CD4-positive, alpha-beta T cell treated with Interleukin-17A for 1 hour (primary cell): ENCODE measurements at places on chromosomes 13 and 19.

DNA sequence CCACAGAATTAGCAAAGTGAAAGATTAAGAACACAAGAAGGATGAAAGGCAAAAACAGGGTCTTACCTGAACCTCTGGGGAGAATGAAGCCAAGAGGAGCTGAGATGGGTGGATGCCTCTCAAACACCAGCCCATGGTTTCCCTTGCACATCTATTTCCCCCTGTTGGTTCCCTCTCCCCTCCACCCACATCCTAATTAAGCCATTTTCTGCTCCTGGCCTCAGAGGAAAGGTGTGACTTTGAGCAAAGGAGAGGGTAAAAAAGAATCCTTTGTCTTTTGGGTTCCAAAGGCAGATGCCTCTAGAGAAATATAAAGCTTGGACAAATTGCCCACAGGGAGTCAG, 214.9 kb downstream of the RAP2A start:
- DNase-seq: no peak

GRCh38 chr13:42803563-42804204, 22.3 kb downstream of the FAM216B start:
- no peak for DNase-seq

- DNase-seq: peak; percentile 83
These were observed 8.6 kb downstream of the C19orf81 start for GRCh38 chr19:50657712-50658440.

DNA sequence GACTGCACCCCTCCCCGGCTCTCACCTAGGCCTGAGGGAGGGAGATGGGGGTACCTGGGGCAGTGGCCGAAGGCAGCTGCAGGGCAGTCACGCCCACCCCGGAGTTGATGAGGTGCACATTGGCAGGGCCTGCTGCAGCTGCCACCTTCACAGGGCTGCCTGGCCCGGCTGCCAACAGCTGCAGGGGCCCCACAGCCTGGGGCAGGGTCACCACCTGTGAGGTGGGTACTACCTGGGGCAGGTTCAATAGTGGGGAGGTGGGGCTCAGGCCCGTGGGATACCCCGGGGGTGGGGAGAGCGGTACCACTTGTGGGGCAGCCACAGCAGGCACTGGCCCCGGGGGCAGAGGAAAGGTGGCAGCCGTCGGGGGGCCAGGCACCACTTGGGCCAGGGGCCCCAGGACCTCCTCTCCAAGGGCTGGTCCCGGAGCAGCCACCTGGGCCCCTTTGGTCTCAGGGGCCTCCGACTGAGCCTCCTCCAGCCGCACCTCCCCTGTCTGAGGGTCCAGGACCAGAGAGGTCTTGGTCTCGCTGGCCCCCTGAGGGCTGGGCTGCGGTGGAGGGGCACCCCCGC, 2.7 kb downstream of the SIX5 start:
- DNase-seq: no peak

DNA sequence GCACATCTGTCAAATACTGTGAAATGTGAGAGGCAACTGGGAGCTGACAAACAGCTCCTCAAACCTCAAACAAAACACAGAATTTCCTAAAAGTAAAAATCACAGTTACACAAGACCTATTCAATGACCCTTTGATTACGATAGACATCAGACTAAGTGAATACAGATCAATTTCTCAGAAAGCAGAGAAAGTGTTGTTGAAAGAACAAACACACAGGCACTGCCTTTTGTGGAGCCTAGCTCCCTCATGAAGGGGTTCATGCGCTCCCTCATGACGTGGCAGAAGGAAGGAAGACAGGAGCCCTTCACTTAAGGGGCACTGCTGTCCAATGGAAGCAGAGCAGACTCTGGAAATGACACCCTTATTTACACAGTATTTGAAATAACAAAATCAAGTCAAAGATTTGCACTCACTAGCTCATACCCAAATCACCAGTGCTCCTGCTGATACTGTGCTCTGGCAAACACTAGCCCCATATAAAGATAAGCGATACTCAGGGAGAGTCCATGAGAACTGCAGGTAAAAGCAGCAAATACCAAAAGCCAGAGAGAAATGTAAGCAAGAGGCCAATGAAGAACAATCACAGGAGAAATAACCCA, 144.9 kb downstream of the KLF12 start:
- DNase-seq: no peak

- DNase-seq: no peak
These were observed 25.1 kb downstream of the ELF1 start for GRCh38 chr13:40993987-40994386.

DNA sequence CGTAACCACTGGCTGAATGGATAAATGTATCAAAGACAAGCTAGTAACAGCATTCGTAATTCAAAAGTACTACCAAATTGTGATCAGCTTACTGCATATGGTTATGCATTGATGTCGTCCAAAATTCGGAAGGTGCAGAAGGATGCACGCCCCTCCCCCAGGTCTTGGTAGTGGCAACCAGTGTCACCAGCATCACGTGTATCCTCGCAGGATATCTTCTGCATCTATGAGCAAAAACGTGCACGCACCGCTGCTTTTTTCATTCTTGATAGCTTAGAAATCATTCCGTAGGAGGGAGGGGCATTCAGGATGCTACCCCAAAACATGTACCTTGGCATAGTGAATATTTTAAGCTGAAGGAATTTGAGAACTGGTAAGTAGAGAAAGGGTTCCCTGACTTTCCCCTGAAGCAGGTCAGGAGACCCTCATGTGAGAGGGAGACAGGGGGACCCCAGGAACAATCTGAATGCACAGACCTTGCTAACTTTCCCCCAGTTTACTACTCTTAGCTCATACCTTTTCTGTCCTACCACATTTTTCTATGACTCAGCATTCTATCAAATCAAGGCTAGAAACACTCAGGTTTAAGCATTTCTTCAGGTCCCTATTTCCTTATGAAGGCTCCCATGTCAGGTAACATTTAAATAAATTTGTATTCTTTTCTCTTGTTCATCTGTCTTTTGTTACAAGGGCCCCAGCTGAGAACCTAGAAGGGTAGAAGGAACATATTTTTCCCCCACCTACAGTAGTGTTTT, 61.2 kb upstream of the TM9SF2 start:
- DNase-seq: no peak

GRCh38 chr19:40323705-40324104, 24.5 kb downstream of the C19orf47 start:
- DNase-seq: no peak

DNA sequence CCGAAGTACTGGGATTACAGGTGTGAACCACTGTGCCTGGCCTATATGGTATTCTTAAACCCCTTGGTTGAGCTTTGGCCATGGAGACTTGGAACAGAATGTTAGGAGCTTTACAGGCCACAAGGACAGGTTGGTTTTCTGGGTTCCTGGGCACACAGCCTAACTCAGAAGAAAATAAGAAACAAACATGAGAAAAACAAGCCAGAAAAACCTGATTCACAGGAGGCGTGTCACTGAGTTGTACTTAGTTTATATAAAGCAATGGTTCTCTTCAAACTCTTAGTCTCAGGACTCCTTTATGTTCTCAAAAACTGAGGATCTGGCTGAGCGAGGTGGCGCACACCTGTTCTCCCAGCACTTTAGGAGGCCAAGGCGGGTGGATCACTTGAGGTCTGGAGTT, 125.1 kb upstream of the SPATA13 start:
- DNase-seq: no peak

DNA sequence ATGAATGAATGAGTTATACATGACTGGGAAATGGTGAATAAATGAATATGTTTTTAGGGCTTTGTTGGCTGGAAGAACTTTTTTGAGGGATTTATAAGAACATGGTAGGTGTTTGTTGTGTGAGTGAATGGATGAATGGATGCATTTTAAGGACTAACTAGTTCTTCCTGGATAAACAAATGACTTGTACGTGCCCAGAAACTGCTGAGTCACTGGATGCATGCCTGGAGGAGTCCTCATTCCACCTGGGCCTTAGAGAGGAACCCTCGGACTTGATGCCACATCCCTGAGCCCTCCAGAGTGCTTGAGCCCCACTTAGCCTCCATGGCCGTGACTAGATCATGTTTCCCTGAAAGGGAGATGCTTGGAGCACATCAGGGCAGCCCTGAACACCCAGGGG, 153.4 kb downstream of the DPF1 start:
- no peak for DNase-seq

- no peak for DNase-seq
These were observed 20.4 kb upstream of the ZNF536 start for GRCh38 chr19:30351774-30352173.

DNA sequence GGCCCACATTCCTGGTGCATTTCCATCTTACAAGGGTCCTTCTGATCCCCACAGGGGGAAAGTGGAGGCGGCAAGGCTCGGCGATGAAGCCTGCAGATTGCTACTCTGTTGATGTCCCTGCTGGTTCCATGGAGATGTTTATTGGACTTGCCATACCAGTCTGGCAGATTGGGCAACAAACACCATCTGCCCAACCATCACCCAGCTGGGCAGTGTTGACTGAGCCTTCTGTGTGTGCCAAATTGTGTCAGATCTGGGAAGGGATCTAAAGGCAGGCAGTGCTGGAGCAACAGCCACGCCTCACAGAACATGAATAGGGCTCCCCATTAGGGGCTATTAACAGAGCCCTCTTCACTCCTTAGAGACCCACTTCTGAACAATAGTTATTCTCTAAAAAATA, 35.0 kb downstream of the FLT1 start:
- DNase-seq: no peak

DNA sequence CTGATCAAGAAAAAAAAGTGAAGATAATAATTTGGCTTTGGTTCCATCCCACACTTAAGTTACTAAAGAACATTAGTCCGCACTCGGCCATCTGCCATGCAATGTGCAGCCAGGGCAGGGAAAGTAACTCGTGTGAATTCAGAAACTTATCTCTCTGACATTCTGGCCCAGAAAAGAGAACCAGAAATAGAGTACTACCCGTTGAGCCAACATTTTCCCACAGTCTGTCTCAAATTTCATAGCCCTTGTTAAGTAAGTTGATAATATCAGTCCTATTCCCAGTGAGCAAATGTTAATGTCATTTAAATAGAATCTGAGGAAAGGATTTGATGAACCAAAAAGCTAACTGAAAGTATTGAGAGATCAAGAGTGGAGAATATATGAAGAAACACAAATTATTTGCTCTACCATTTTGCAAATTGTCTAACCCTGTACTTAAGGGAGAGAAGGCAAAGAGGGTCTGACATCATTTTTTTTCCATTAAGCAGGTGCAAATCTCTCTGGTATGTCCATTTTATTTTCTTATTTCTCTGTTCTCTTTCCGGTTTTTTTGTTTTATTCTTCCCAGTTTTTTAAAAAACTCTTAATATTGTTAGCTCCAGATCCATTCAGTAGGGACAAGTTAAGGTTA, 156.3 kb downstream of the NDFIP2 start:
- no peak for DNase-seq

GRCh38 chr13:113777311-113778260, 18.6 kb downstream of the TMEM255B start:
- DNase-seq: no peak

DNA sequence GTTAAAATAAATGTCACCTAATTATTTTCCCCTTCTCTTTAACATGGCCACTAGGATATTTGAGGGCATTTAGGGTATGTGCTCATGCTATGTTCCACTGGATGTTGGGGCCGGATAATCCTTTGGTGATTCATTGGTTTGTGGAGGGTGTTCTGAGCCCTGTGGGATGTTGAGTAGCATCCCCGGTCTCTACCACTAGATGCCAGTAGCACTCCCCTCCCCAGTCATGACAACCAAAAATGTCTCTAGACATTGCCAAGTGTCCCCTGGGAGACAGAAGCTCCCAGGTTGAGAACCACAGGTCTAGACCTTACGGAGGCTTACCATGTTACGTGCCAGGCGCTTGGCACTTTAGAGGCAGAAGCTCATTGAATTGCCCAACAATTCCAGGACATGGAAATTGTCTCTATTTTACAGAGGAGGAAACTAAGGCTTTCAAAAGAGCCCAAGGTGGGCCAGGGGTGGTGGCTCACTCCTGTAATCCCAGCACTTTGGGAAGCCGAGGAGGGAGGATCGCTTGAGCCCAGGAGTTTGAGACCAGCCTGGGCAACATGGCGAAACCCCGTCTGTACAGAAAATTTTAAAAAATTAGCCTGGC, 14.1 kb downstream of the SHANK1 start:
- DNase-seq: peak; percentile 26

GRCh38 chr13:49630580-49630979, 2.3 kb downstream of the ARL11 start:
- DNase-seq: no peak

DNA sequence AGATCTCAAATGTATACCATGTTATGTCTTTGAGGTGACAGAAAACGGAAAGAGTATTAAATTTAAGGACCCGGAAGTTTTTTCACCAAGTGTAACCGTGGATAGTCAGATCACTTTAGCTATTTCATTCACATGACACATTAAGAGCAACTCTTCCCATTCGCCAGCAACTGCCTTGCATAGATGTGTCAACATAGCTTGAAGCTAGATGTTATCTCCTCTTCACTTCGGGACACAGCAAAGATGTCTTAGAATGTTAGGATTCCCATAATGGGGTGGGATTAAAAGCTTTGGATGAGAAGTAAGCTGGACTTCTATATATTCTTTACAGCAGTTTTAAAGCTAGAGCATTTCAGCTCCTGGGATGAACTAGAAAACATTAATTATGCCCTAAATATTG, 1135.9 kb upstream of the PCDH20 start:
- DNase-seq: no peak

GRCh38 chr19:54206831-54207177, 6.1 kb downstream of the RPS9 start:
- DNase-seq: no peak

- DNase-seq: no peak
These were observed 84.3 kb downstream of the TM9SF2 start for GRCh38 chr13:99585609-99586008.

- DNase-seq: no peak
These were observed 6.9 kb downstream of the PRR36 start for GRCh38 chr19:7867092-7867844.

GRCh38 chr13:81540777-81541176, 1199.9 kb upstream of the SPRY2 start:
- DNase-seq: no peak

- no peak for DNase-seq
These were observed 33.3 kb downstream of the BRD4 start for GRCh38 chr19:15298847-15299567.

DNA sequence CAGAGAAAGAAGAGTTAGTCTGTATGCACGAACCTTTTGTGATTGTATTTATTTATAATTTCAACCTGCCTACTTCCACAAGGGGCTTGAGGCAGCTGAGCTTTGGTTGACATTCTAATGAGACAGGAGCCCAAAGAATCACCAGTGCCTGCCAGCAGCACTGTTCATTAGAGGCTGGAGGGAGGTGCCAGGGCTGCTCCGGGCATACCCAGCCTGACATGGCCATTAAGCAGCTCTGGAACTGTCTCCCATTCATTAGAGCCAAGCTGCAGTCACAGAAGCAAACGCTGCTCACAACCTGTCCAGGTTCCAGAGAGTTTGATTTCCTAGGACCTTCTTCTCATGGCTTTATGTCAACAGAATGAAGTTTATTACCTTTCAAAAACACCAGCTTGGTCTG, 425.5 kb downstream of the RFC3 start:
- DNase-seq: no peak

DNA sequence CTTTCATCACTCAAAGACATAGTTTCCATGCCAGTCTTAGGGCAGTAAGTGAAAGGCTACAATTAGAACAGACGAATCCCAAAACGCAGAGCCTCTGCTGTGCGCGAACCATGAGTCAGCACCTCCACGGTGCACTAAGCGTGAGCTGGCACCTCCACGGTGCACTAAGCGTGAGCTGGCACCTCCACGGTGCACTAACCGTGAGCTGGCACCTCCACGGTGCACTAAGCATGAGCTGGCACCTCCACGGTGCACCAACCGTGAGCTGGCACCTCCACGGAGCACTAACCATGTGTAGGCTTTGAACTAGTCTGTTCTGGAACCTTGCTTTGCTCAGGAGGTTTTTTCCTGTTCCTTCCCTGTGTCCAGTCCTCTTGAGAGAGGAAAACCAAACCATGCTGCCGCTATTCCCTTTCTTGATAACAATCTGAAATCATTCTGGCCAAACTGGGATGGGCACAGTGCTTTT, 120.6 kb downstream of the IRS2 start:
- DNase-seq: no peak
